Stimulated activated CD4-positive, alpha-beta T cell treated with anti-CD3 and anti-CD28 coated beads, Interleukin-15, amount 100 ng/mL, for 1 hour (primary cell): ENCODE measurements at places on chromosomes 3 and 15.

- no peak for DNase-seq
These were observed 252.6 kb downstream of the UBE2E2 start for GRCh38 chr3:23455775-23456174.

DNA sequence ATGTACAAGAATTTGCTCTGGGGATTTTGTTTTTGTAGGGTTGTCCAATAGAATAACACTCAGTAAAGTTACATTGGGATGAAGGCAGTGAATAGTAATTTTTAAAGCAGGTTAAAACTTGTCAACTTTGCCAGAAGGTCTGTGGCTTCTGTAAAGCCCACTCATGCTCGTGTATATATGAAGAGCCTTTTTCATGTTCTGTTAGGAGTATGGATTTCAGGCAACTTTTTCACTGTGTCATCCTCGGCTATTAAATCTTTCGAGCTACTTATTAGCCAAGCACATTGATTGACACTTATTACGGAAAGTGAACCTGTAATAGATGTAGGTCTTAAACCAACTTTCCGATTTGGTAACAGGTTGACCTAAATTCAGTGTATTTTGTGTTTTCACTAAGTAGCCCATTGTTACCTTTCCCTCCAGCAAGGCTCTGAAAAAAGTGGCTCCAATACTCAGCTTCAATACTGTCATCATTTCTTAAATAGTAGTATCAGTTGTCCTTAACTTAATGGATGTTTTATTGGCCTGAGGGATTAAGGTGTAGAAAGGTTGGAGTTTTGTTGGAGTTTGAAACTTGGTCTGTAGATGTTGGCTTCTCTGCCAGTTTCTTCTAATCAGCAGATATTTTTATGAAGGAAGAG lies 1.7 kb downstream of the PAK2 start:
- DNase-seq = no peak

DNA sequence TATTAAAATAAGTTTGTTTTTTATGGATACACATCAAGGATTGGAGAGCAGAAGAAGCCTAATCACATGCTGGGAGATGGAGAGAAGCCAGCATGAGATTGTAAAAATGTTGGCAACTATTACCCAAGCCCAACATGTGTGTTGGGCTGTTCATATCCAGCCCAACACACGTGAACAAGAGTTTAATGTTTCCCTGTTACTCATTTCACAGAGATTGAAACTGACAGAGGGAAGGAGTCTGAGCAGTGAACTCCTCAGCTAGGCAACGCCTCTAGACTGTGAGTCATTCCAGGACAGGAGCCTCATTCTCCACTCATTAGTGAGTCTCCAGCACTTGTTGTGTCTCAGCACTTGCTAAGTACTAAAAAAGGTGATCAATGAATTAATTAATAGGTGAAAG lies 43.2 kb upstream of the CMSS1 start:
- DNase-seq = no peak

GRCh38 chr3:124584552-124585391 lies 145.5 kb upstream of the UMPS start:
- DNase-seq = no peak

DNA sequence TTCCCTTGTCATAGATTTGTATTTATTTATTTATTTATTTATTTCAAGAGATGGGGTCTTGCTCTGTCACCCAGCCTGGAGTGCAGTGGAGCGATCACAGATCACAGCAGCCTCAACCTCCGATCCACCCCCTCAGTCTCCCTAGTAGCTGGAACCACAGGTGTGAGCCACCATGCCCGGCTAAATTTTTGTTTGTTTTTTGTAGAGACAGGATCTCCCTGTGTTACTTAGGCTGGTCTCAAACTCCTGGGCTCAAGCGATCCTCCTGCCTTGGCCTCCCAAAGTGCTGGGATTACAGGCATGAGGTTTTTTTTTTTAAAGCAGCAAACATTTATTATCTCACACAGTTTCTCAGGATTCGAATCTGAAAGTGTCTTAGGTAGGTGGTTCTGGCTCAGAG lies 2.5 kb downstream of the TTBK2 start:
- DNase-seq = no peak

DNA sequence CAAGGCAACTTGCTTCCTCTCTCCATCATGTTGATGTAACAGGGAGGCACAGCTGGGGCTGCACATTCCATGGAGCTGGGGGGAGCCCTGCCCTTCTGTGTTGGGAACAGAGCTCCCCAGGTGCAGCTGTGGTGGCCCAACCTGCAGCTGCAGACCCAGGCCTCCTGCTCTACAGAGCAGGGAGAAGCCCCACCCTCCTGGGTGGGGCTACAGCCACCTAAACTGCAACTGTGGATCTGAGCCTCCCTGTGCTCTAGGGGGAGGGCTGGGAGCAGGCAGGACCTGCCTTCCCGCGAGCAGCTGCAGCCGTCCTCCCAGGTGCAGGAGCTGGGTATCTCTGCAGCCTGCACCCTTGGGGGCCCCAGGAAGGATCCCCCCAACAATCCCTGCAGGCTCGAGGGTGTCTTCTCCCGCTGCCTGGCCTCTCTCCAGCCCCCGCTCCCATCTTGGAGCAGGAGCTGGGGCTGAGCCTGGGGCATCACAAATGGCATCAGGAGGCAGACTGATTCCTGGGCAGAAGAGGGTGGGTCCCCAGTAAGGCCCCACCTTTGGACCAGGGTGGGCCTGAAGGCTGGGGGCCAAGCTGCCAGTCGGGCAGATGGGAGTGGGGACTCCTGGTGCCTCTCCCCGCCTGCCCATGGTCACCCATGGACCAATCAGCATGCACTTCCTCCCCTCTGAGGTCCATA lies 7.4 kb downstream of the LRRC58 start:
- DNase-seq = no peak

- DNase-seq = peak; percentile 94
These were observed at the start of gene MORF4L1 for GRCh38 chr15:78872155-78872971. MORF4L1 (plus strand) TSS chr15:78872890; CDS start chr15:78873018, 128 bp downstream.

- DNase-seq = no peak
These were observed 55.8 kb downstream of the PRKCI start for GRCh38 chr3:170277833-170278580.

- DNase-seq = no peak
These were observed 26.0 kb downstream of the SYNM start for GRCh38 chr15:99130765-99131440.

GRCh38 chr3:122502941-122503340 lies 11.8 kb downstream of the KPNA1 start:
- DNase-seq = no peak

DNA sequence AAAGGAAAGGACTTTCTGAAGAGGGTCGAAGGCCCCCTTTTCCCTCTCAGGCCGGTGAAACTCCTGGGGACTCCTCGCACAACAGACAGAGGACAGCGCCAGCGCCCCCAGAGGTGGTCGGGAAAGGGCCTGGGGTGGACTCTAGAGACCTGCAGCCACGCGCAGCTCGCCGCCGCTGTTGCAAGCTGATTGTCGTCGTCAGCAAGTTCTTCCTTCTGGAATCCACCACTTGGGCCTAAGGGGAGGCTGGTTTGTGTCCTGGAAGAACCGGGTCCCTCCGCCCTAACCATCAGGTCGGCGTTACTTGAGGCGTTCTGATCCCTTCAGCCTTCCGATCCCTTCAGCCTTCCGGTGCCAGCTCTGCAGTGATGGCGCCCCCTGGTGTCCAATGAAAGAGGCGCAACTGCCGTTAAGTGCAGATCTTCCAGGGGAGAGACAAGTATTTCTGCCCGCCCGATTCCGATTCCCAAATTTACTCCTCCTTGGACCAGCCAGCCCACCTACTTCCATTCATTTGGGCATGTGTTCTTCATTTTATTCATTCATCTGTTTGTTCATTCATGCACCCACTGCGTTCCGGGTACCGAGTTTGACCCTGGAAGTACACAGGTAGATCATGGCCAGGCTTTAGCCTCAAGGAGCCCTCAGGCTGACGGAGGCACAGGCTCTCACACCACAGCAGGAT lies 77.2 kb upstream of the SLC6A11 start:
- DNase-seq = peak; percentile 59

DNA sequence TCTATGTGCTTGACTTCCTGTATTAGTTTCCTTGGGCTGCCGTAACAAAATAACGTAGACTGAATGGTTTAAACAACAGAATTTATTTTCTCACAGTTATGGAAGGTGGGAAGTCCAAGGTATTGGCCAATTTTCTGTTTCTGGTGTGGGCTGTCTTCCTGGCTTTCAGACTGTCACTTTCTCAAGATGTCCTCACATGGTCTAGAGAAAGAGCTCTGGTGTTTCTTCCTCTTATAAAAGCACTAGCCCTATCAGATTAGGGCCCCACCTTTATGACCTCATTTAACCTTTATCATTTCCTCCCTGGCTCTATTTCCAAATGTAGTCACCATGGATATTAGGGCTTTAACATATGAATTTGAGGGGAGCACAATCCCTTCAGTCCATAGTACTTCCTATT lies 54.6 kb downstream of the SPRED1 start:
- no peak for DNase-seq

DNA sequence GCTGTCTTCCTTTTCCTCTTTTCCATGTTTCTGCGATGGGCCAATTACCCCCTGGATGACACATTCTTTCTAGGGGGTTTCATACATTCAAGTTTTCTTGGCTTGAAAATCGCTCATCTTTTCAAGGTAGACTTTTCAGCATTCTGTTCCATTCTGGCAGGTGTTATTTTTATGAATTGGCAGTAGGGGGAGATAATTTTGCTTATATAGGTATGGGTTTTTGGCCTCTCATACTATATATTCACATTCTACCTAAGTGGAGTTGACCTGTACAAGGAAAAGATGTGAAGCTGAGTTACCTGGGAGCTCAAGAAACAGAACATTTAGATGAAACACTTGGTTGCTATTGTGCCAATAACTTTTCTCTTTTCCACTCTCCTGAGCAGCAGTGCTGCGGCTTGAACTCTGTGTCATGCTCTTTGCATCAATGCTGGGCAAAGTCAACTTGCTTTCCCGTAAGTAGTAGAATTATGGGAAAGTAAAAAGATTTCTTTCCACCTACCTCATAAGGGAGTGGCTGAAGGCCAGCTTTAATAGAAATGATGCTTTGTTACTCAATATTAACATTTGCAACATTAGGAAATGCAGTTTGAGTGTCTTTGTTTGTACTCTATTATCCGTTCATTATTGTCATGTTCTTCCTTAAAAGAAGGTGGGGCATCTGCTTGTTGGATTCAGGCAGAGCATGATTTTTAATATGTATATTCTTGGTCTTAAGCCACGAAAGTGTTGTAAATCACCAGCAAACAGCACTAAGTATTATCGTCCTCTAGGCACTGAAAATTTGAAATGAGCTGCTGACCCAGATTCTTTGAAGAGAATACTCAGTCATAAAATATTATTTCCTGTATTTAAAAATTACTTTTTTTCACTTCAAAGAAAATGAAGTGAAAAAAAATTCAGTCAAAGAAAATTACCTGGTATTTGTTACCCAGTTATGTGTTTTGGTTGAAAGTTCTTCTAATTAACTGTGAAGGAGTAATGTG lies 27.7 kb upstream of the MFSD1 start:
- no peak for DNase-seq

GRCh38 chr3:81764665-81765064 lies 3.2 kb upstream of the GBE1 start:
- DNase-seq = no peak

DNA sequence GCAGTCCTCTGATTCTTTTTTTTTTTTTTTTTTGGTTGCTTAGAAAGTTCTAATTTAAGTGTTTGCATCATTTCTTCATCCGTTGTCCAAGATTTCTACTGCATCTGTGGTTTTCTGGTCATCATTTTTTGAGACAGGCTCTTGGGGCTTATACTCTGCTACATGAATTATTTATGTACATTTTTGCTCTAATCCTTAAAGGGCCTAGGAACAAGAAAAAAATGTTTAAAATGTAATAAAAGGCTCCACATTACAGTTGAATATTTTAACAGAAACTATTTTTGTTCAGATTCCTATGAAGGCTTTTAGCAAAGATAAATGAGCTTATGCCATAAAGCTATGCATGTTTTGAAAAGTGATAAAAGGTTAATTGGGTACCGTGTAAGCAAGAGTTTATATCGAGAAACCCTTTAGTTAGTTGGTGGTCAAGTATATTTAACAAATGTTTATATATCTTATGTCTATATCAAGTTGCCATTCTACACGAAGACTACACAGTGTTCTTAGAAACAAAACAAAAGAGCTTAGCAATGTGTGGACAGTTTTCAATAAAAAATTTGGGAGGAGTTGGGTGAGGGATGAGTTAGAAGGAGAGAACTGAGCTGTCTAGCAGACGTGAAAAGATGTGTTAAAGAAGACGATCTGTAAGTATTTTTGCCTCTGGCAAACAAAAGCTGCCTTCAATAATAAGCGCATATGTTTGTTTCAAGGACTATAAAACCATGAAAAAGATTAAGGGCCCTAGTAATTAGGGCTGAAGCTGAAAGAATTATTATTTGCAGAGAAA lies 563.6 kb upstream of the NAALADL2 start:
- DNase-seq = no peak

DNA sequence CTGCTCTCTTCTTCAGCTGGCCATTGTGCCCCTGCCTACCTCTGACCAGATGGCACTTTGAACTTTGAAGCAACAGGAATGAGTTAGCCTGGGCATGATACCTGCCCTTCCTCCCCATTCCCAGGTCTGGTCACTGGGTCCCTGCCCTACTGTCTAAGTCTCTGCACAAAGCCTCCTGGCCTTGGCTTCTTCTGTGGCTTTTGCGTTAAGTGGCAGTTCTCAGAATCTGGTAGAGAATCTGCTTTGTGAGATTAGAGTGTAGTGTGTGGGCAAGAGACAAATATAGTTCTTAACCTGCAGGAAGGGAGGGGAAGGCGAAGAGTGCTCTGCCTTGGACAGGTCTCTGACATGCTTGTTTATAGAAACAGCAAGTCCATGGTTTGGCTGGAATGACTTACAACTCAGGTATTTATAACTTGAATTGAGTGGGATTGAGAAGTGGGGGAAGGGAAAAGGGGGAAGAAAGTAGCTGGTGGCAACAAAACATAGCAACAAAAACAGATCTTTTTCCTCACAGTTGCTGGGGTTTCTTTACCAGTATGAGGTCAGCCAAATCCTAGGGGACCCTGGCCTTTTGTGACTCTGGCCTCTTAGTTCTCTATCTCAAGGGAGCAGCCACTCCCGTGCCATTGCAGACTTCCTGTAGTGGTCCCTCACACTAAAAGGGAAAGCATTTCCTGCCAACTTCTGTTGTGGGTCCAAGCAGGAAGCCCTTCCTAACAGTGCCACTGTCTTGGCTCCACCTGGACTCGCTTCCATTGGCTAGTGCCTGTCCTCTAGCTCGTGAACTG lies 16.7 kb downstream of the MAPKBP1 start:
- DNase-seq = no peak

- no peak for DNase-seq
These were observed 447.8 kb downstream of the FHIT start for GRCh38 chr3:60803216-60804173.
